ENCODE measurements at places on chromosomes 5 and 9.

GRCh38 chr9:4555236-4555635, 65.0 kb downstream of the SLC1A1 start:
- DNase-seq, result no peak

- DNase-seq, result peak; percentile 48
These were observed 228.0 kb downstream of the DCP2 start for GRCh38 chr5:113204525-113205161.

DNA sequence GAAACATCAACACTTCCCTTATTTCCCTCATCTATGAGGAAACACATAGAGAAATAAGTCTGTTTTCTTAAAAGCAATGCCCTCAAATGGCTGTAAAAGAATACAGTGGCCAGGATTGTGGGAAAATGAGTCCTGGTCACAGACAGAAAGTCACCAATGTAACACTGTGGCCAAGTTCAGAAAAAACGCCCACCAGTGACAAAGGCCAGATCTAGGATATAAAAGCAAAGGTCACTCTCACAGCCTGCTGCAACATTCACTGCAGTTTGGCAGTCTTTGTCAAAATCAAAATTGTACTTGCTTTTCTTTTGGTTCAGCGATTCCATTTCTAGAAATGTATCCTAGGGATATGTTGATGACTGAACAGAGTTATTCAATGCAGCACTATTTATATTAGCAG, 30.5 kb downstream of the TSSK1B start:
- DNase-seq, result no peak

- no peak for DNase-seq
These were observed 74.3 kb downstream of the ACTBL2 start for GRCh38 chr5:57408285-57408684.

DNA sequence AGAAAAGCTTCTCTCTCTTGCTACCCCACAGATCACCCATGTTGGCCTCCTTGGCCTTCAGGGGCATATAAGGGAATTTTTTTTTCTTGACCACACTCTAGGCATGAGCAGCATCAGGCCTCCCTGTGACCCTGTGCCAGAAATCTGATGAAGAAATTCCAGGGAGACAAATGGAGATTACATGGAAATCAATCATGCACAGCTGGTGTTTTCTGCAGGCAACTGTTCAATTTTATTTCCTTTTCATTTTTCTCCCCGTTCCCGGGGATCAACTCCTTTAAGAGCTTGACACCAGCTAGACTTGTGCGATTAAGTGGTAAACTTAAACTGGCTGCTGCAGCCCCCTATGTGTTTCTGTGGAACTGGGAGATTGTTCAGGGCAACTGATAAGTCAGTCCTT, 59.3 kb downstream of the GALNT10 start:
- no peak for DNase-seq

DNA sequence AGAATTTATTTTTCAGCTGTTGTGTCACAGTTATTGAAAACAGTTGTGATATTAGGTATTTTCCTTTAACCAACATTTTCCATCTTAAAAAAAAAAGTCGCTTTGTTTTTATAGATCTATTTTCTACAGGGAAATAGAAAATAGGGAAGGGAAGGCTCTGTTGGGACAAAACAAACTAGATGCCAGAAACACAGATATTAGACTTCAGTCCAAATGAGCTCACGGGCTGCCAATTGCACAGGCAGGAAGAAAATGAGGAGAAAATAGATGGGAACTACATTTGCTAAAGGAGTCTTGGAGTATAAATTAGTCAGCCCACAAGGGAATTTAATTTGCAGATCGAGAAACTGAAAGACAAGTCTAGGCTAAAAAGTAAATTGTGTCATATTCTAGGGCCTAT, 21.4 kb upstream of the ISOC1 start:
- DNase-seq, result no peak

- DNase-seq, result no peak
These were observed 6.1 kb downstream of the PRRX2 start for GRCh38 chr9:129671519-129671918.

- DNase-seq, result no peak
These were observed 255.5 kb downstream of the TRIM32 start for GRCh38 chr9:116942593-116943061.

DNA sequence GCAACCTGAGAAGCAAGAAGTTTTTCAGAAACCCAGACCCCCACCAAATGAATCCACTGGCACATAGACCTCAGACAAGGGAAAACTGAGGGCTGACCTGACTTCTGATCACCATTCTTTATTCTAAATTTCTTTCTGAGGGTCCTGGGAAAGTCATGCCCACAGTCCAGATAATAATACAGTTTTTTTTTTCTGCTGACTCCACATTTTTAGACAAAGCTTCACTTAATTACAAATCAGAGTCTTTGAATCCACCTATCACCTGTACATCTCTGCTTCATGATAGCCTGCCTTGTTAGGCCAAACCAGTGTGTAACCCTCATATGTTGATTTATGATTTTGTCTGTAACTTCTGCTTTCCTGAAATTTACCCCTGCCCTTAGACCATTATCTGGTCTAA, 103.6 kb downstream of the PSAT1 start:
- DNase-seq, result no peak
